ENCODE measurements at places on chromosomes 5 and 9.

DNA sequence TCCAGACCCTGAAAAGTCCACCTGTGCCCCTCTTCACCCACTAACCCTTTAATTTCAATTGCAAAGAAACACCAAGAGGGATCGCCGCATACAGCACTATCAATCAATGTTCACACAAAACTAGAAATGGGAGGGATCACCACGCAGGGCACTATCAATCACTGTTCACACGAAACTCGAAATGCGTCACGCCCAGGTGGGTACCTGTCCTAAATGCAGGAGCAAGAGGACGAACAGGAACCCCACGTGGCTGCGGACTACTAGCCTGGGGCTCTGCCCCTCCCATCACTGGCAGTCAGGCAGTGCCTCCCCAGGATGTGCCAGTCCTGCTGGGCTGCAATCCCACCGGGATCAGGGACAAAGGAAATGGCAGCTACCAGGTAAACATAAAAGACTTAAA, 28.2 kb downstream of the RASGEF1C start:
- no peak for DNase-seq

DNA sequence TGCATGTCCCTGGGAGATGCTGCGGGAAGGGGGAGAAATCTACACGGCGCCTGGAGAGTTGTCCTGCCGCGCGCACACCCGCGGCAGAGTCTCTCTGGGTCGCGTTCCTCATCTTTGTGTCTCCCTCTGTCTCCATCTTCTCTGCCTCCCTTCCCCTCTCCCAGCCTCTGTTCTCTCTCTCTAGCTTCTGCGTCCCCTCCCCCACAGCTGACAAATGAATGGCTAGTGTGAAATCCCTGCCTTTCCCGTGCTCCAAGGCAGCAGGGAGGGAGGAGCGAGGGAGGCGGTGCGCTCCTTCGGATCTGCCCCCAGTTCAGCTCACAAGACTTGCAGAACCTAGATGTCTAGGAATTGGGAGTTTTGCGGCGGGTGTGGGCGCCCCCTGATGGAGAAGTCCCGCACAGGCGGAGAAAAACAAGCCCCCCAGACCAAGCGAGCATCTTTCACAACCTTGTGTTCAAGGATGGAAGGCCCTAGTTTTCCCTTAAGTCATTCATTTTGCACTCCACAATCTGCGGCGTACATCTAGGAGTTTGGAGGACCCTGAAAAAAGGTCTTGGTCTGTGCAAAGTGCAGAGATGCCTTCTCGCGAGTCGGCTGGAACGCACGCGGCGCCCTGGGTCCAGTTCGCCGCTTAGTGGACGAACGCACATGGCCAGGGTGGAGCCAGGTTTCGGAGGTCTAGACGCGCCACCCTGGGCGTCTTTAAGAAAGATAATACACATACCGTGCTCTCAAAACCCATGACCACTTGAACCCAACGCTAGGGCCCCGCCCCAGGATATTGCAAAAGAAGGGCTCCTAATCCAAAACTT, 2.0 kb downstream of the VCAN start:
- DNase-seq = peak; percentile 88

DNA sequence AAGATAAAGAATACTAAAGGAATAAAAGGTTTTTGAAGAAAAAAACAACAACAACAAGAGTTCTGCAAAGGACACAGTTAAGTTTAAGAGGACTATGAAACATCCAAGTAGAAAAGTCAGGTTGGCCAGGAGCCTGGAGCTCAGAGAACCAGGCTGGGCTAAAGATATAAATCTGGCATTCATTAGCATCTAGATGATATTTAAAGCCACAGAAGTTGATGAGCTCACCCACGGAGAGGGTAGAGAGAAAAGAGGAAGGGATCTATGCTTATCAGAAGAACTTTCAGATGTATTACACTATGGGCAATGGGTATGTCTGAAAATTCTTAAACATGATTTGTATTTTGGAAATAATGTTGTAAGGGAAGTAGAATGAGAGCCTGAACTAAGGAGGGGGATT, 9.9 kb downstream of the MIER3 start:
- peak; percentile 38 for DNase-seq

DNA sequence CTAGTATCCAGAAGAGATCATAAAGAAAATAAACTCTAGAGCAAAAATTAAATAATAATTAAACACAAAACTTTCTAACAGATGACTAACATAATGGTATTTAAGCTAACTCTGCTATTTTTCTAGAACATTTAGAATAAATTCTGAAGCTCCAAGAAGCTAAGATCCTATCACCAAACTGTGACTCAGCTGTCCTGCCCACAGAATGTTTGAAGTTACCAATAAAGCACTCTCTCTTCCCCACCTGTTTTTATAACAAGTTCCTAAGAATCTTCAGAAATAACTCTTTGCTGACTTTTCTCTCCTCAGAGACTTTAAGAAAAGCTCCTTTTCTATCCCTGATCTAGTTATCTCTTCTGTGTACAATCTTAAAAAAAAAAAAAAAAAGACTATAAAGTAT, 6.0 kb upstream of the EFNA5 start:
- no peak for DNase-seq

GRCh38 chr5:129511291-129511690, 51.2 kb downstream of the ADAMTS19 start:
- no peak for DNase-seq

GRCh38 chr9:36149197-36149596, 12.7 kb downstream of the GLIPR2 start:
- no peak for DNase-seq

- DNase-seq = no peak
Measured at GRCh38 chr9:16371306-16371705, 499.2 kb downstream of the BNC2 start.

GRCh38 chr9:95587021-95587964, 70.5 kb upstream of the PTCH1 start:
- DNase-seq = no peak

DNA sequence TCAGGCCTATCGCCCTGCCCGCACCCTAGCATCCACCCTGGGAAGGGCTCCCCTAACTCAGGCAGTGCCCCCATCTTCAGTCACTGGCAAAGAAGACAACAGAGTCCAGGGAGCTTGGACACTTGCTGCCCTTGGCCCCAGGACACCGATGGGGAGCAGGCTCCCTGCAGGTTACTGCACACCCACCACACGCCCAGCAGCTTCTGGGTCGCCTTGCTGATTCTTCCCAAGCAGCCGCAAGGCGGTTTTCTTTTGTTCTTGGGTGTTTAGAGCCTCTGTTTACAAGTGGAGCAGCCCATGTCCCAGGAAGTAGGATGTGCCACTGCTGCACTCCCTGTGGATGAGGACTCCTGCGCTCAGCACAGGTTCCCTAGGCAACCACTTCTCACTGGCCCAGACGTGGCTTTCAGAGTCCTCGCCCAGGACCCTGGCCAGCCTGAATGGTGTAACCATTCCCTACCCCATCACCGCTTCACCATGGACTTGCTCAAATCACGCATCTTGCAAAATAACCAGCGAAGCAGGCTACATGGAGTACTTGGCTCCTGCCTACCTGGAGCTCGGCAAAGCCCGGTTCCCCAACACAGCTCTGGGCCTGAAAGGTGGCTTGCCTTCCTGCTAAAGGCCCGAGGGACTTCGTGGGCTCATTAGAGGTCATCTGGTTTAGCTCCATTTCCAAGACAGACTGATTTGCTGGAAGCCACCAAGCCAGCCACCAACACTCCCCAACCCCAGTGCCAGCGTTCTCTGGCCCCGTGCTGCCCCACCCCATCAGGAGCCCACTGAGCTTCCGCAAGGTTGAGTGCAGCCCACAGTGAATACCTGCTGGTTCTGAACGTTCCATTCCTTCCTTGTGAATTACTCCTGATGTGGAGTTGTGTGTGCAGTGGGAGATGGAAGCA, 60.0 kb downstream of the PSMB7 start:
- DNase-seq = no peak

DNA sequence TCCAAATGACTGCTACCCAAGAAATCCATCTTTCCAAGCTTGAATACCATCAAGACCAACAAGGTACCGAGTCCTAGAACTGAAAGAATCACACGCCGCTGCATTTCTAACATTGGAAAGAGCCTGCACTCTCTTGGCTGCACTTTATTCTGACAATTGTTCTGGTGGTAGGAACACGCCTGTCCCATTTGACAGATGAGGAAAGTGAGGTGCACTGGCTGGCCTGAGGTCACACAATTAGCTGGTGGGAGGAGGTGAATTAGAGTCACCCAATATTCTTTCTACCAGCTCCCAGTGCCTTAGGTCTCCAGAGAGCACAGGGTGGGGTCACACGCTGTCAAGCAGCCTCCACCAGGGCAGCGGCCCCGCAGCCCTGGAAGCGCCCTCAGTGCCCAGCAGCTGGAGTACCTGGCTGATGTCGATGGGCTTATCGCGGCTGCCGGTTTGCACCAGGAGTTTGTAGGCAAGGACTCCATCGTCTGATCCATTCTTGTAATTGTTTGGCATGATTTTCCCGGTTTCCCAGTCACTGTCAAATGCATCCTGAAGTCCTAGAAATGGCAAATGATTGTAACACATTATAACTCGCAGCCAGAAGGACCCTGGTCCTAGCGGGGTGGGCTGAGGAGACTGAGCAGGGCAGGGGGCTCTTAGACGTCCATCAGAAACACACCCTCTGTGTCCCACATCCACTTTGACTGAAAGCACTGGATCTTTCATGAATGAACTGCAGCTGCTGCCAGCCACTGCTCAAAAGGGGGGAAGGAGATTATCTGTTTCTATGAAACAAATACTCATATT, 55.1 kb downstream of the PTCH1 start:
- no peak for DNase-seq

DNA sequence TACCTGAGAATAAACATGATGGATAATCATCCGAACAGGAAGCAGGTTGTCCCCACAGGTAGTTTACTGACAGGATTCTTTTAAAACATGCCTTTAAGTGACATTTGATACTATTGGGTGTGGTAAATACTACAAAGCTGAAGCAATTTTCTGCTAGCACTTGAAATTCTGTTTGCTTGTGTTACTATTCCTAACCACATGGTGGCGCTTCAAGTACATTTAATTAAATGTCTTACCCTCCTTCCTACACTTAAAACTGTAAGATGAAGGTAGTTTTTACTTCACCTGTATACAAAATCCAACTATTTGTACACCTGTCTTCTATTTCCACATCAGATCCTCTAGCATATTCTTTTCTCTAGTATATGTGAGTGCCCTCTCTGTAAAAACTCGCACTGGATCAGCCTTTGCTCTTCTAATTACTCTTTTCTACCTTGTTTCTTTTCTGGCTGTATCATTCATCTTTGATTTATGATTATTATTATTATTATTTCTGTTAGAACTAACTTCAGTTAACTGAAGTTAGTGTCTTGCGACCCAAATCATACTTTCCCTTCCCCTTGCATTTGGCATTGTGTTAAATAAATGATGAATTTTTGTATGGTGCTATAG, 18.4 kb downstream of the SLC25A46 start:
- no peak for DNase-seq

- DNase-seq = no peak
Measured at GRCh38 chr9:4027606-4028005, 272.3 kb downstream of the GLIS3 start.

- no peak for DNase-seq
Measured at GRCh38 chr9:95420518-95420917, 96.3 kb downstream of the PTCH1 start.

DNA sequence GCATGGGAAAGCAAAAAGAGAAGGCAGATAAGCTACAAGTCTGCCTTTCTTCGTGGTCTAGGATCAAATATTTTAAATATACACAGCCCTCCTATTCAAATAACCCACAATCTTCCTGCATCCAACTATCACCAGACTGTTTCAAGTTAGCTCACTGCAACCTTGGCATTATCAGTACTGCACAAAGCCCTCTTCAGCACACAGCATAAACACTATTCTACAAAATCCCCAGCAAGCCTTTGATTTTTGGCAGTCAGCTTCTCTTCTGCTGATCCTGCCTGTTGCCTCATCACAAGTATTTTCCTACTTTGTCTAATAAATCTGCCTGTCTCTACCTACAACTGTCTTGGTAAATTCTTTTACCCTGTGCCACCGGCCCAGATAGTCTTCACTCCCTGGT, 142.9 kb downstream of the COX7C start:
- DNase-seq = no peak

GRCh38 chr5:151141535-151141934, 16.0 kb downstream of the ANXA6 start:
- DNase-seq = no peak

DNA sequence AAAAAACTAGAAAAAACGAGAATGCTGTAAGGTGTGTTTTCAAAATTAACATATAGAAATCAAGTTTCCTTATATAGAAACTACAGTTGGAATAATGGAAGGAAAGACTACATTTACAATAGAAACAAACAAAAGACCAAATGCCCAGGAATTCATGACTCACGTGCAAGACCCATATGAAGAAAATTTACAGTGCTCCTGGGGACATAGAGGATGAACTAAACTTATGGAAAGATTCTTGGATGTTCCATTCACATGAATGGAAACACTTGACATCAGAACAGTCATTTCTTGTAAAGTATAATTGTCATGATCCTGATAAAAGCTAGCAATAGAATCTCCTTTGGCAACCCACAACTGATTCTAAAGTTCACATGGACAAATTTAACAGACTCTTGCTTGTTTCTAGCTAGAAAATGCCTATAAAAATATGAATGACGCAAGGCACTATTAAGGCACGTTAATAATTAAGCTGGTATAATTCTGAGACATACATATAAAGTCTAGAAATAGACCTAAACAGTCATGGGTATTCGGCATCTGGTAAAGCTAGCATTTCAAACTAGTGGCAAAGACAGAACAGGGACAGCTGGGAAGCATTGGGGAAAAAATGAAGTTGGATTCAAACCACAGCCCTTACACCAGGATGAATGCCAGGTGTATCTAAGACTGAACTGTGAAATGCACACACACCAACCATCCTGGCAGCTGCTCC, 5.1 kb upstream of the ZFP62 start:
- no peak for DNase-seq

- no peak for DNase-seq
Measured at GRCh38 chr9:27358007-27358406, 61.1 kb upstream of the EQTN start.

- no peak for DNase-seq
Measured at GRCh38 chr9:19965336-19965735, 176.5 kb upstream of the SLC24A2 start.

GRCh38 chr5:138636398-138636944, 61.3 kb upstream of the HSPA9 start:
- no peak for DNase-seq

DNA sequence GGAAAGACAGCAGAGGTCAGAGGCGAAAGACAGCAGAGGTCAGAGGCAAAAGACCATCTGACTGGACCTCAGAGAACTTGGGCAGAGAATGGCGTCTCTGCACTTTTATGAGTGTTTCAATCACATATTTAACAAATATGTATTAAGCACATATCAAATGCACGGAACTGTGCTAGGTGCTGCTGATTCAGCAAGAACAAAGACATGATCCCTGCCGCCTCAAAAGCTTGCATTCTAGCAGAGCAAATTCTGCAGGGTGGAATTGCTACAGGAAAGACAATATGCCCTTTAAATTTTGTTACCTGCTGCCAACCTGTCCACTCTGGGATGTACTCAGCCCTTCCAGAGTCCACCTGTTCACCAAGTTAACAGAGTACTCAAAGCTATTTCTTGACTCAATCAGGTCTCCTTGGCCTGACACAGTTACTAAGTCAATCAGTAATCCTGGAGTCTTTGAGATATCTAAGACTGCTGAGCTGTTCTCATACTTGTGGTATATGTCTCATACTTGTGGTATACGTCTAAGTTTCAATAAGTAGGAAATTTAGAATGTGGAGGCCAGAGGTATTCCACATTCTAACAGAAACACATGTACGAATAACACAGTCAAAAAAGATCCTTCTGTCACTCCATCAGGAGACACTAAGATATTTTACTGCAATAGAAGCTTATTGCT, 131.8 kb downstream of the GNAQ start:
- peak; percentile 65 for DNase-seq
